ENCODE measurements at places on chromosomes 4 and X.

DNA sequence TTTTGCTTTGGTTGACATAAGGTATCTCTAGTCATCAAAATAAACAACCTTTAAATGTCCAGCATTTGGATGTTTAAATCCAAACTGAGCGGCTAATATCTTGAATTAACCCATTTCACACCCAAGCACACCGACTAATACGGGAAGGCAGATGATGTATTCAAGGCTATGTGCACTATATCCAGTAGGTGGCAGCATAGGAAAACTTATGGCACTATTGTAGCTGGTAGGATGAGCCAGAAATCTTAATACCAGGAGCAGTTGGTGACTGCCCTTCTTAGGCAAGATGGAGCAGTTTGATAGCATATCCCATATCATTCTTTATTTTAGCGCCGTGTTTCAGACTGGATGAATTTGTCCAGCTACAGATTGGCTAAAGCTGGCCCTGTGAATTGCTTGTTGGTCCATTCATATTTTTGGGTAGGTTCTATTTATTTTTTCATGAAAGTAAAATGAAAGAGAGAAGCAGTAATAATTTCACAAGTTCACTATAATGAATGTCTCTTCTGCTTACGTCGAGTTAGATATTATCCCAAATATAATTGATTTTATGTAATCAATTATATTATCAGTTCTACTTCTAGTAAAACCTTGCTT, 24.4 kb downstream of the UCHL1 start:
- no peak for DNase-seq

GRCh38 chr4:94567811-94568210, 116.1 kb downstream of the PDLIM5 start:
- DNase-seq: no peak

- no peak for DNase-seq
Observed at GRCh38 chr4:151103758-151104157, 4.3 kb downstream of the RPS3A start.

DNA sequence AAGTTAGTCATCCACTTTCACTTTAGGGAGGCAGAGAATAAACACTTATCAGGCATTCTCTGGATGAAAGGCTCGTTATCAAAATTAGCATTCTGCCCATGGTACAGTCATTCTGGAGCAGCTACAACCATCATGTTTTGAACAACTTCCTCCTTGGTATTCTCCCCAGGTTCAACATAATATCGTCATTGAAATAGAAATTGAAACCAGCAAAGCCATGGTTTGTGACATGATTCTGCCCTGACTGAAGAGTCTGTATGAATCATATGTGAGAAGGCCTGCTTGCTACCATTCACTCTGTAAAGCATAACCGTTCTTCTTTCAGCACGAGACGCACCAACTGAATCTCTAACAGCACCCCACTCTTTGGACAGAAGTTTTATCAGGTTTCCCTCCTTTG, 127.5 kb upstream of the RADX start:
- DNase-seq: no peak

DNA sequence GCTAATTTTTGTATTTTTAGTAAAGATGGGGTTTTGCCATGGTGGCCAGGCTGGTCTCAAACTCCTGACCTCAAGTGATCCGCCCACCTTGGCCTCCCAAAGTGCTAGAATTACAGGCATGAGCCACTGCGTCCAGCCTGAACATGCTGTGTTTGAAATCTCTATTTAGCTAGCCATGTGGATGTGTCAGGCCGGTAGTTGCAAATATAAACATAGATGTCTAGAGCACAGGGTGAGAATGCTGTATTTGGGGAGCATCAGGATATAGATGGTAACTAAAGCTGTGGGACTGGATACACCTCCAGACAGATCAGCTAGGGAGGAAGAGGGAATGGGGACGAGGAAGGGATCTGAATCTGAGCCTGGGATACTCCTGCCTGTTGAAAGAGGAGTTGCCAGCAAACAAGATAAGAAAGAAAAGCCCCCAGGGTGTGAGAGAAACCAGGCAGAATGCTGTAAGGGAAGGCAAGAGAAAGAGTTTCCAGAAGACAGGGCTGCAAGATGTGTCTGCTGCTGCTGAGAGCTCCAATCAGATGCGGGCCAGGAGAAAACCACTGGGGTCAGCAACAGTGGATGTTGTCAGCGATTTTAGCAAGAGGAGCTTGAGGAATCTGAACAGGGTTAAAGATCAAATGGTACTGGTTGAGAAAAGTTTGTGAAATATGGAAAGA, 177.4 kb downstream of the PALLD start:
- no peak for DNase-seq

- DNase-seq: no peak
Observed at GRCh38 chr4:168708108-168708507, 211.3 kb downstream of the PALLD start.

- DNase-seq: no peak
Observed at GRCh38 chr4:152417673-152418072, 118.2 kb downstream of the FBXW7 start.

DNA sequence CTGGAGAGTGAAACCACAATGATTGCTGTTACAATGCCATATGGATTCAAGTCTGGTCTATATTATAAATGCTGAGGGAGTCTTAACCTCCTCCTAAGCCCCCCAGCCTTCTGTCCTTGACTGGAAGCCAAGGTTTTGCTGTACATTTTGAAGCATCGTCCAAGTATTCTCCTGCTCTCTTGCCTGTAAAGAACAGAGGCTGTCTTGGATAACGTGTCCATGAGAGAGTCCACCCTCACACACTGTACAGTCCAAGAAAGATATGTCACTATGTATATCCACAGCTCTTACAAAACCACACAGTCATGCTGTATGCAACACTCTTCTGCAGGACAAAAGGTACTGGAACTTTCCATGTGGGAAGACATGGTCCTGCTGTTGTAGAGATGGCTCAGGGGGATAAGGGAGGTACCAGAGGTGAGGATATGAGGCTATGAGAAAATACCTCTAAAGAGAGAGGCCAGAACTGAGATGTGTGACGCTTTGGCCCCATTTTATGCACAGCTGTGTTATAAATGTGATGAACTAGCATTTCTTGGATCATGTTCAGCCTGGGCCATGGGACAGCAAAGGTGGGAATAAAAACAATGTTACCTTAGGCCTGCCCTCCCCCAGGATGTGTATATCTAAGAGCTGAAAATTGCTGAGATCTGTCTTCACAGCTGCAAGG, 678.6 kb downstream of the IQCM start:
- DNase-seq: no peak

GRCh38 chrX:11509786-11510185, 155.9 kb downstream of the ARHGAP6 start:
- DNase-seq: no peak

GRCh38 chr4:105895583-105896460, 551 bp downstream of the NPNT start:
- peak; percentile 18 for DNase-seq

DNA sequence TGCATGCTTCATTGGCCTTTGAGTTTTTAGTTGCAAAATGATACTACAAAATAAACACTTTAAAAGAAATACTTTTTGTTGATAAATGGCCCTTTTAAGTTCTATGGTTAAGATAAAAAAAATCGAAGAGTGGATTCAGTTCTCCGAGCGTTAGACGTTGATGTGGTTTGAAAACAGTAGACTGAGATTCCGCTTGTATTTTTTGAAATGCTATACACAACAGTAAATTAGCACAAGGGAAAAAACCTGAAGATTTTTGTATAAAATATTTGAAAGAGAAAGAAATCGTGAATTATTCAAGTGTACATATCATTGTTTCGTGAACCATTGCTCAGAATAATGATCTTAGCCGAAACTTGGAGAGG, 1.4 kb downstream of the BMP2K start:
- DNase-seq: no peak

DNA sequence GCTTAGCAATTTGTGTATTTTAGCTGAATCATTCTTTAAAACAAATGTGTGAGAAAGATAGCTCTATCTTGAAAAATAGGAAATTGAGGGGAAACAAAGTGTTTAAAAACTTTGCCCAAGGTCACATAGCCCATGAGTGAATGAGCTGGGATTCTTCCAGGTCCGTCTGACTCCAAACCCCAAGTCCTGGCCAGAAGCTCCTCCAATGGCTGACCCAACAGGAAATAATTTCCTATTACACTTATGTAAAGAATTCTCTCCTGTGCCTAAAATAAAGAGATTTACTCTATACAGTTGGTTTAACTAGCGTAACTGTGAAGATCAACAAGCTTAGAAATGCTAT, 287.6 kb downstream of the ARHGAP24 start:
- no peak for DNase-seq

DNA sequence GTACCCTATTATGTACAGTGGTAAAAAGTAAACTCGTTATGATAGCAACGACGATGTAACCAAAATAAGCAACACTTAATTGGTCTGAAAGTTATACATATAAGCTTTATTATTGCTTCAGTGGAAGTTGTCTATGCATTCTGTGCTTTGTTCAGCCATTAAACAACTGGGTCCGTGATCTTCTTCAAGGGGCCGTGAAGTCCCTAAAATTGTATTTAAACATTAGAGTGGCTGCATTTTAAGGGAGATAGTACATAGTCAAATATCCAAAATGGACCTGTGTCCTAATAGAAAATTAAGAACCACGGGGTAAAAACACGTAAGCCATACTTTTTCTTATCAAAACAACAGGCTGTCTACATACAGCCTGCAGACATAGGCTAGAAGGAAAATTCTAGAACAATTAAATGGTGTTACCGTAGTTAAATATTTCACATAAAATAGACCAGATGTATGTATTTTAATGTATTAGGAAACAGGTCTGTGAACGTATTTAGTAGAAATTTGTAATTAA, 2.1 kb downstream of the GUCY1A1 start:
- DNase-seq: no peak

DNA sequence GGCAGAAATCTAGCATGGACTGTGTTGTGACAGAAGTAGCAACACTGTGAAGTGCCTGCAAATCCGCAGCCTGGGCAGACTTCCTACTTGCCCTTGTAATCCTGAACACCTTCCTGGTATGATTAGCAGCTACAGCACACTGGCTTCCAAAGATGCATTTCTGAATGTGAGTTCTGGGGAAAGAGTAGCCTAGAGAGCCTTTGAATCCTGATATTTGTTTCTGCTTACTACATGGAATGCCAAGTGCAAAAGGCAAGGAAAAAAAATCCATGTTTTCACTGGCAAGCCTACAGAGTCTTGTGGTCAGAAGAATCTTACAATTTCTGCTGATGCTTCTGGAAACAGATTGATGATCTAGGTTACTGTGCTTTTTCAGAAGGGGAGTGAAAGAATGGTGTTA, 223.7 kb downstream of the COL25A1 start:
- DNase-seq: no peak

DNA sequence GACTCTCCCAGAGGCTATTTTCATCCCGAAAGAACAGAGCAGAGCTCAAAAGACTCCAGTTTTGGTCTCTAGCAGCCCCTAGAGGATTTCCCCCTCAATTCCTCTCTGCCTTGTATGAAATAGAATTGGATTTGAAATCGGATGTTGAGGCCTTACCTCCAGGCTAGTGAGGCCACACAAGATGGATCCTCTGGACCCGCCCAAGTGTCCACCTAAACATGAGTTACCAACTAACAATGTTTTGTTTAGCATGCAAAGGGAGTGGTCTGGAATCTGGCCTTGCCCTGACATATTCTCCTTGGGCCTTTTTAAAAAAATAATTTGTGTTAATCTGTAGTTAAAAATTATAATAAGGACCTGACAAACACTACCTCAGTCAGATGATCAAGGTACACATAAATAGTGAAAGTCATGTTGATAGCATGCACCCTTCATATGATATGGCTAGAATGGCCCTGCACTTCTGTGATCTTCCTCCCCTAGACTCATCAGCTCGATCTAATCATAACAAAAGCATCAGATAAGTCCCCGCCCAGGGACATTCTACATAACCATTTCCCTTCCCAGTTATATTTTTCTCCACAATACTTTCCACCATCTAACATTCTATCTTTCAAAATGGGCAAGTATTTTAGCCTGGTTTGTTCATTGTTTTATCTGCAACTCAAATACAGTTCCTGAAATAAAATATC, 6.5 kb downstream of the TLR8 start:
- no peak for DNase-seq

- no peak for DNase-seq
Observed at GRCh38 chr4:2660596-2661211, 95.4 kb downstream of the TNIP2 start.

DNA sequence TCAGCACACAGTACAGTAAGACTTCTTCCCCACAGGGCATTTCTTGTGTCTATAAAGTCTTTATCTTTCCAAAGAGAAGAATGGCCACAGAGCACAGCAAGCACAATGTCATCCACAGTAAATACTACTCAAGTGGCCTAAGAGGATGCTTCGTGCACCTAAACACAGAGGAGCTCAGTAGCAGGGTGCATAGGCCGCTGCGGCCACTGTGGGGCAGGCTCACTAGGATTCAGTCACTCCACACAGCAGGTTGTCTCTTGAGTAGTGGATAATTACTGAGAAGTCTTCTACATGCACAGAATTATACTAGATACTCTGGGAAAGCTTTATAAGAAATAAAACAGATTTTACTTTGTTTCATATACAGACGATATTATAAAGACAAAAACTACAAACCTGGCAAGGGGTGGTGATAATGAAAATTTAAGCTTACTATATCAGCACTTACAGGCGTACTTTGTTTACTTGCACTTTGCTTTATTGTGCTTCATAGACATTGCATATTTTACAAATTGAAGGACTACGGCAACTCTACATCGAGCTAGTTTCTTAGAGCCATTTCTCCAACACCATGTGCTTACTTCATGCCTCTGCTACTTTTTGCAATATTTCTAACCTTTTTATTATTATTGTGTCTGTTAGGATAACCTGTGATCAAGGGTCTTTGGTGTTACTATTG, 78.5 kb downstream of the PRDM5 start:
- DNase-seq: no peak

DNA sequence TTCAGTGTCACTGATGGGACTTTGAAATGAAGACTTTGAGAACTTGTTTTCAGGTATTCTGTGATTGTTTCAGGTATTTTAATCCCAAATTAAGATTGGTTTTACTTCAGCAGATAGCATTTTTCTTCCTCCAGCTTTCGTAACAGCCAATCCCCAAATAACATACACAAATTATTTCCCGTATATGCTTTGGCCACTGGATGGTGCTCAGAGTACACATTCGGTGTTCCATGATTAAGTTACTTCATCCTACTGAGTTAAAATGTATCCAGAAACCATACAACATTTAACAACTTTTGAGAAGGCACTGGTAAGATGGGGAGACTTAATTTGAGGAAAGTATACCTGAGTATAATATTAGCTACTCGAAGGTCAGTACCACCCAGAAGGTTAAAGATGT, 233.4 kb upstream of the FAM47A start:
- DNase-seq: no peak

GRCh38 chr4:140028101-140028500, 125.9 kb downstream of the MAML3 start:
- no peak for DNase-seq
